ENCODE measurements at places on chromosomes 2 and 18. TPM values are rescaled to one million over a fixed set of nuclear protein-coding genes. Genes with fewer than 3 reads are reported as not detected.

- DNase-seq, result no peak
These were observed 488.0 kb downstream of the EIPR1 start for GRCh38 chr2:2889646-2890045.

GRCh38 chr2:11346023-11346482 lies 1.6 kb upstream of the ROCK2 start:
- DNase-seq, result no peak

DNA sequence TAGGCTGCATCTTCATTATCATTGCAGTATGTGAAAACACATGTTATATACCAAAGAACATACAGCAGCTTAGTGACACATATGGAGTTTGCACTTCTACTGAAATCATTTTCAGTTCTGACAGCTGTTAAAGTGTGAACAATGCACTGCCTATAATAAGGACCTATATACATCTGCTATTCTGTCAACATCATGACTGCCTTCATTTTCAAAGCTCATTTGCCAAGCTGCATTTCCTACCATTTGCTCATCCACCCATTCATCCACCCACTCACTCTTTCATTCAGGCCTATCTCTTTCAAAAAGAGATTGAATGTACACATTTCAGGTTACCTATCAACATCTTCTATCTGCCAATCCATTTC lies 81.7 kb upstream of the STK17B start:
- no peak for DNase-seq

- no peak for DNase-seq
These were observed 81.3 kb downstream of the NEURL3 start for GRCh38 chr2:96423828-96424227.

DNA sequence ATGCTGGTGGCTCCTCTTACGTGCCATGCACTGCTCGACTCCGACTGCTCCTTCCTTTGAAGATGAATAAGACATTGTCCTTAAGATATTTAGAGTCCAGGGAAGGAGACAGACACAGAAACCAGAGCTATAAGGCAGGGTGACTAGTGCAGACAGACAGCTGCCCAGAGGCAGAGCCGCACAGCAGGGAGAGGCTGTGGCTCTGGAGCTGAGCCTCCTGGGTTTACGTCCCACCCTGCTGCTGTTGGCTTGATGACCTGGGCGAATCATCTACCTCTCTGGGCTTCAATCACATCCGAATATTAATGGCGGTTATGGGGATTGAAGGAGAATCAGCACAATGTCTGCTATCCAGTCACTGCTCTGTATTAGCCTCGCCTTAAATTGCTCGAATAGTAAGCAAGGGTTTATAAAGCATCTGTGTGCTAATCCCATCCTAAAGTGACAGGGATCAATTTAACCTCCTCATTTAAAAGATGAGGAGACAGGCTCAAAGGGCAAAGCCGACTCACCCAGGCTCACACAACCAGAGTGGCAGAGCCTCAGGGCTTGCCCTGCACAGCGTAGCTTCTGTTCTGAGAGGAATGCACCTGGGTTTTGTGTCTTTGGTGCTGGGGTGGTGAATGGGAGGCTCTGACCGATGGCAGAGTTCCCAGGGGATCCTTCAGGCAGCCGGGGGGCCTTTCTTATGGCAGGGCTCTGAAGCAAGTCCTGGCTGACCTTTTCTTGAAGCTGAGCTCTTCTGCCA lies 284.1 kb downstream of the MYCN start:
- DNase-seq, result no peak

- peak; percentile 92 for DNase-seq
These were observed 10.4 kb downstream of the TBR1 start for GRCh38 chr2:161426455-161426921.

DNA sequence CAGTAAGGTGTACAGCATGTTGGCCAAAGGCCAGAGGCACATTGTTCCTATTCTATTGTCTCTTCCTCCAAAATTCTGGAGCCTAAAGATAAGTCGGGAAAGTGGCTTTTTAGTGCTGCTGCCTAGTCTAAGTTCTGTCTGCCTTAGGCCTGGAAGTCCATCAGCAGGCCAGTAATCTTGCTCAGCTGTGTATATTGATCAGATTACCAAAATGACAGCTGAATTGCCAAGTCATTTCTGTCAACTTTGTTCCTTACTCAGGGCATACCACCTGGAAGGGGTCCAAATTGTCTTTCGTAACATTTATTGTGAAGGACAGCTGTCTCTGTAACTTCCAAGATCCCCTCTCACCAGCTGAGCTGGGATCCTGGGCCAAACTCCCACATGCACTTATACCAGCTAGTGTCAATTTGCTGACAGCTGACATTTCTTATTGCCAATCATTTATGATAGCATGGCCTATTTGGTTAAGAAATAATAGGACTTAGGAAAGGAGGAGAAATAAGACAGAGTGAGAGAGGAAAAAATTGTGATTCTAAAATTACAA lies 116.8 kb upstream of the FSHR start:
- DNase-seq, result no peak

GRCh38 chr2:223100061-223100511 lies 48.1 kb downstream of the KCNE4 start:
- peak; percentile 64 for DNase-seq

GRCh38 chr2:134193006-134193405 lies 60.9 kb upstream of the MGAT5 start:
- DNase-seq, result no peak

ASPRV1 gene
- total RNA-seq, result 0.29 TPM

ANKRD39 gene
- 5.9 TPM for total RNA-seq

MLPH gene
- total RNA-seq, result 32.1 TPM

EFR3B gene
- 0.88 TPM for total RNA-seq

GCG gene
- total RNA-seq, result not detected

ALK gene
- total RNA-seq, result under 0.01 TPM
